ENCODE measurements at places on chromosomes 1 and 21. TPM values are rescaled to one million over a fixed set of nuclear protein-coding genes. Genes with fewer than 3 reads are reported as not detected.

The TPTE gene
- not detected for total RNA-seq

The HEATR1 gene
- total RNA-seq: 27.8 TPM

The HMCN1 gene
- 14.2 TPM for total RNA-seq

The GNG12 gene
- total RNA-seq: 97.0 TPM

The CRNN gene
- not detected for total RNA-seq

The FCER1A gene
- not detected for total RNA-seq

The FABP3 gene
- total RNA-seq: 23.9 TPM

The ADAMTS1 gene
- 113 TPM for total RNA-seq

The SYT11 gene
- total RNA-seq: 2.0 TPM

The LRRC39 gene
- total RNA-seq: 1.2 TPM

The EPHB2 gene
- 11.9 TPM for total RNA-seq

The ATAD3A gene
- total RNA-seq: 16.7 TPM

The KRTAP13-2 gene
- total RNA-seq: not detected
